ENCODE measurements at places on chromosomes 2 and 18.

DNA sequence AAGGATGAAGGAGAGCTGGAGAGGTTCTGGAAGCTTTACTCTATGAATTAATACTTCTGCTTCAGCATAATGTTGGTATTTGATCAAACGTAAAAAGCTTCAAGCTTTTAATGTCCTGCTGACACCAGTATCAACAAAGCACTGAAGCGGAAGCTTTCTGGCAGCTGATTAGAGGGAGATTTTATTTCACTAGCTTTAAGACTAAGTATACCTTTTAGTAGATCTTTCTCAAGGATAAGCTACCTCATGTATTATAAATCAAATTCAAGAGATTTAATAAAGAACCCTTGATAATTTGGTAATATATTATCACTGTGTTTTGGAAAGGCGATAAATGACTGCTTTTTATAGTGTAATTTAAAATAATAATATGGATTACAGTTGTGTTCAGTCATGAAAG is 128.0 kb upstream of the CD302 start:
- no peak for DNase-seq

DNA sequence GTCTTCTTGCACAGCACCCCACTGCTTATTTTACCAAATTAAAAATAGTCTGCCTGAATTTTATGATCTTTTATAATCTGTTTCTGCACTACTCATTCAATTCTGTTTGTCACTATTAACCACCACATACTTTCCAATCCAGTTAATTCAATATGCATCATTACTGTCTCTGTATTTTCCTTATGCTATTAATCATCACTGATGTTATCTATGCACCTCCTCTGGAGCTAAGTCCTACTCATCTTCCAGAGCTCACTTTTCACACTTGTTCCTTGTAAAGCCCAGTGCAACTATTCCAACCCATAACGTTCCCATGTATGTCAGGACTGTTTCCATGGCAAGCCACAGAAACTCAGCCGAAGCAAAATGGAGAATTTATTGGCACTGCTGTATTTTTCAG is 713.6 kb downstream of the PLCL1 start:
- DNase-seq: no peak

- DNase-seq: peak; percentile 60
Observed at GRCh38 chr2:144071461-144071860, 448.5 kb downstream of the ZEB2 start.

- no peak for DNase-seq
Observed at GRCh38 chr2:201470821-201471731, 19.5 kb downstream of the STRADB start.

GRCh38 chr2:71901466-71901865 is 246.2 kb downstream of the CYP26B1 start:
- no peak for DNase-seq

GRCh38 chr18:68083131-68083530 is 566.6 kb upstream of the DSEL start:
- peak; percentile 78 for DNase-seq

DNA sequence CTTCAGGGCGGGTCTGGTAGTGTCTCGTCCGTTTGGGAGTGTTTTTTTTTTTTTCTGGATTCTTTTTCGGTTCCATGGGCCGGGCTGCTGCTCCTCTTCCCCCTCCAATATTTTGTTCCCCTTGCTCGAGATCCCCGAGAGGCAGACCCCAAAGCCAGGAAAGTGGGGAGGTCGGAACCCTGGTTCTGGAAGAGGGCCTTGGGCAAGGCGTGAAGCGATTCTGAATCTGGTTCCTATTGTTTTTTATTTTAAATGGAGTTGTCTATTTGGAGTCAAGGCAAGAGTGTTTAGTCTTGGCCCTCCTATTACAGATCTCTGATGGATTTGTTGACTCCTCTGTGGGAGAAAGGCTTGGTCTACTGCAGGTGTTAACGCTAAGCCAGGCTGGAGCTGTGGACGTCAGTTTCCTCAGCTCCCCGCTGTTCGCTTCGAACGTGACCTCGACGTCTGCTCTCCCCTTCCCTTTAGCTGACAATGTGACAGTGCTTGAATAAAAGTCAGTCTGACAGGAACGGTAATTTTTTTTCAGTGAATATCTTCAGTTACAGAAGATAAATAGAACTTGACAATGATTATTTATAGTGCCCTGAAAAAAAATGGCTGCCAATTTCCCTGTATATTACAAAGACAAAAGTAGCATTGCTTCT is 683 bp upstream of the DNAJC27 start:
- DNase-seq: peak; percentile 30

- no peak for DNase-seq
Observed at GRCh38 chr2:231308631-231309428, 86.7 kb upstream of the B3GNT7 start.

- no peak for DNase-seq
Observed at GRCh38 chr18:44170208-44170880, 510.3 kb upstream of the SETBP1 start.

- DNase-seq: no peak
Observed at GRCh38 chr2:240203031-240203787, 62.8 kb upstream of the OTOS start.

DNA sequence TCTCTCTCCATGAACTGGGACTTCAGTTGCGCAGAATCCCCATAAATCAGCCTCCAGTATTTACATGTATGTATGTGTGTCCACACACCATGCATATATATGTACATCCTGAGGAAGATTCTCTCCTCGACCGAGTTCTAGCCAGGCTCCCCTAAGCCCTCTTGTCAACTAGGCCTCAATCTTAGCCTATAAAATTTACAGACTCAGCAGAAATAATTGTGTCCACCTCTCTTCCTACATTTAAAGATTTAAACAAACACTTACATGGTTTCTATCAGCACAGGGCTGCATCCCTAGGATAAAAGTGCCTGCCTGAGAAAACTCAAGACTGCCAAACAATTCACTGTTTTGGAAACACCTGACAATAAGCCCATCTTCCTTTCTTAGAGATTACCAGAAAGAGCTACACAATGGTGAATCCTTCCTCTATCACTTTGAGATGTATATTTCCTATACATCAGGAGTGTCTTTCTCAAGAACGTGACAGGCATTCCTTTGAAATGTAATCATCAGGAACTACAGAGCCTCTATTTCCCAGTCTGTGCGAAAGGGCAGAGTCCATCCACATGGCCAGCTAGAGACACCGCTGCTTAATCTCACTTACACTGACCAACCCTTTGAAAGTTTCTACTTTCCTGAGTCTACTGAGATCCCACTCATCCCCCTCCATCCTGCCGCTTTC is 39.5 kb downstream of the ZNF519 start:
- DNase-seq: no peak

- DNase-seq: no peak
Observed at GRCh38 chr2:241313543-241314095, 1.9 kb downstream of the HDLBP start.

GRCh38 chr2:221758076-221758475 is 186.0 kb upstream of the EPHA4 start:
- no peak for DNase-seq

- no peak for DNase-seq
Observed at GRCh38 chr2:237097326-237097910, 11.7 kb downstream of the COPS8 start.

- DNase-seq: no peak
Observed at GRCh38 chr2:43223521-43224001, 2.8 kb downstream of the ZFP36L2 start.

GRCh38 chr2:139613264-139613663 is 833.1 kb upstream of the NXPH2 start:
- DNase-seq: no peak

- DNase-seq: no peak
Observed at GRCh38 chr2:151260573-151261230, 961 bp downstream of the RBM43 start.

DNA sequence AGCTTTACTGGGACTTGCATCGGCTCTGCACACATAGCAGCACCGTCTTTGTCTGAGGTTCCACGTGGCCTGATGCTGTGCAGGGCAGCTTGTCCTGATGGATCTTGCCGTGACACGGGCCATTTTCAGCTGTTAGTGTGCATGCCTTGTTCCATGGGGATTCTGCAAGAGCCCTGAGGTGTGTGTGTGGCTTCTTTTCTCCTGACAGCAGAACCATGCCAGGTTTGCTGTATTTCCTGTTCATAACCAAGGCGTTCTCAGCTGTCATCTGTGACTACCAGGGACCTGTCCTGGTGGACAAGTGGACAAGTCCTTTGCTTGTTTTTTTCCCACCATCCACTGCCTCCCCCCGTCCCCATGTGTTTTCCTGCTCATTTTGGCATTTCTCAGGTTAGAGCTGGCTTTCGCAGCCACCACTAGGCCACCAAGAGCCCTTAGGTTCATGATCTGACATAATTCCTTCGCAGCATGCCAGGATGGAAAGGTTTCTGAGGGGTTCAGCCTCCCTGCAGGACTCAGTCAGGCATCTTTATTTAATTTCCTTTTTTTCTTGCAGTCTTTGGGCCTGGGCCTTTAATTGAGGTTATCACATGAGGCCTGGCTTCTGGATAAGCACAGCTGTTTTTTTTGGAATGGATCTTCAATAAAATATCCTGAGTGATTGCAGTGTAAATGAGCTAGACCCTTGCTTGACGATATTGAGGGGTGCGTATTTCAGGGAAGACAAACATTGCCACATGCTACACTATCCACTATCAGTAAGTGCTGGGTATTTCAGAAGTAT is 139.4 kb downstream of the NCK2 start:
- no peak for DNase-seq

GRCh38 chr2:67340133-67341011 is 56.8 kb upstream of the ETAA1 start:
- no peak for DNase-seq

GRCh38 chr2:197255543-197255942 is 55.0 kb downstream of the ANKRD44 start:
- DNase-seq: peak; percentile 26

DNA sequence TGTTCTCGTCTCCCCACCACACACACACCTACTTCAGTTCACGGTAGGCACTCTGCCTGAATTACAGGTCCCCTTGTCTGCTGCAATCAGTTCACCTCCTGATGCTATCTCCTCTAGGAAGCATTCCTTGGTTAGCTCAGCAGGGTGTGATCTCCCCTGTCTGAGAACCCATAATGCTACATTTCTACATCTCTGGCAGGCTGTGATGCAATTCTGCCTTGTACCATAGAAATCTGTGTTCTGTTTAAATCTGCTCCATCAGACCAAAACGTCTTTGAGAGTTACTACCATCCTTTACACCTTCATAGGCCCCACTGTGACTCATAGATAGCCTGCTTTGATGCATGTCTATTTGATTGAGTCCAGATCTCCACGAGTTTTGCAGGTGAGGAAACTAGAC is 103.9 kb downstream of the TTC32 start:
- no peak for DNase-seq

- DNase-seq: no peak
Observed at GRCh38 chr2:39549718-39550464, 112.8 kb upstream of the MAP4K3 start.

- DNase-seq: no peak
Observed at GRCh38 chr2:30978854-30979253, 159.4 kb downstream of the GALNT14 start.
